ENCODE measurements at places on chromosomes 7 and 10. TPM values are rescaled to one million over a fixed set of nuclear protein-coding genes. Genes with fewer than 3 reads are reported as not detected.

Gene CREB5
- 45.3 TPM for total RNA-seq

Gene LIPK
- total RNA-seq = not detected

Gene PON3
- total RNA-seq = 2.7 TPM

Gene SVOPL
- total RNA-seq = not detected

Gene TRIM4
- 21.2 TPM for total RNA-seq

Gene HMX3
- total RNA-seq = not detected

DNA sequence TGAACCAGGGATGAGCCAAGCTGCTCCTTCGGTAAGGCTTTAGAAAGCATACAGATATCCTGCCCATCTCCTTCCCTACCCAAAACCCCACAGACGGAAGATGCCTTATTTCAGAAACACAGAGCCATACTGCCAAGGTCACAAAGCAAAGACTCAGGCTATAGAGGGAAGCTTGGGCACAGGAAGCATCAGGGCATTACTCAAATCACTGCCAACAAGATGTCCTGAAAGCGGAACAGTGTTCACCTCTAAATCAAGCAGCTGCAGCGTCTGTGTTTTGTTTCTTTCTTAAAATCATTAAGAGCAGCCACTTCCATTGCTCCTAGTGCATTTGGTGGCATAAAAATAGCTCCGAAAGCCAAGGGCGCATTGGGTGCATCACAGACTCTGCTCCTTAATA, 307.3 kb downstream of the SORCS1 start:
- DNase-seq = no peak

DNA sequence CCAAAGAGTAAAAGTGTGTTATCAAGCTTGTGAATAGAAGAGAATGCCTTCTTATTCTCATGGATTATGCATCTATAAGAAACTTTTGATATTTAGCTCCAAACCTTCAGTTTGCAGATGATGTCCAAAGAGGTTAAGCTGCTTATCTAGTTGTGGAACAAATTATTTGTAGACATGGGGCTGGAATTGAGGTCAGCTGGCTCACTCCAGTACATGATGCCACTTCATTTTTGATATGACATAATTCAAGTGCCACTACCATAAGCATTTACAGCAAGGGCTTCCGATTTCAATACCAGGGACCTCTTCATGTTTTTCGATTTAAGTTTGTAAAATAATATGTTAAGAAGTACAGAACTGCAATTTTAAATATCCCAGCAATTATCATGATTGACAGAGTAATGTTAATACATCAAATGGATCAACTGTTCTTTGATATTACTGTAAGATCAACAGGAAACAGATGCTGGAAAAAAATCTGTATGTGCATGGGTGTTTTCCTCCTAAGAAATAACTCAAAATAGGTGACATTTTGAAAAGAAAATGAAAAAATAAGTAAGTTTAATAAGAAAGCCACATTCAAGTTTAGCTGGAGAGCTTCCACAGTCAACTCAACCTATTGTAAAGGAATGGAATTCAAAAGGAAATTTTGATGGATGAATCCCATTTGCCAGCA, 12.7 kb downstream of the FAM3C start:
- no peak for DNase-seq

DNA sequence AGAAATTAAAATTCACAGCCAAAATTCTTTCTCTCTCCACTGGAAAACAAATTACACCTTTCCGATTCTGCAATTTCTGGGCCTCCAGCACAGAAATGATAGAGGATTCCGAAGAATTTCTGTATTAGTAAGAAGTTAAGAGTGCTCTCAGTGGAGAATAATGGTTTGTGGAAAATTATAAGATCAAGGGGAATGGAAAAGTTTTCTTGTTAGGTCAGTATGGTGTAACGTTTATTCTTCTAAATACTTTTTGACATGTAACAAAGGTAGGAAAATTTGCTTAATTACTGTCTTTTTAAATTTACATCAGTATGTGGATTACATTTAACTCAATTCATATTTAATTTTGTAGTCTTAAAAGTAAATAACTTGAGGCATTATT, 288.3 kb upstream of the NFE2L3 start:
- no peak for DNase-seq

DNA sequence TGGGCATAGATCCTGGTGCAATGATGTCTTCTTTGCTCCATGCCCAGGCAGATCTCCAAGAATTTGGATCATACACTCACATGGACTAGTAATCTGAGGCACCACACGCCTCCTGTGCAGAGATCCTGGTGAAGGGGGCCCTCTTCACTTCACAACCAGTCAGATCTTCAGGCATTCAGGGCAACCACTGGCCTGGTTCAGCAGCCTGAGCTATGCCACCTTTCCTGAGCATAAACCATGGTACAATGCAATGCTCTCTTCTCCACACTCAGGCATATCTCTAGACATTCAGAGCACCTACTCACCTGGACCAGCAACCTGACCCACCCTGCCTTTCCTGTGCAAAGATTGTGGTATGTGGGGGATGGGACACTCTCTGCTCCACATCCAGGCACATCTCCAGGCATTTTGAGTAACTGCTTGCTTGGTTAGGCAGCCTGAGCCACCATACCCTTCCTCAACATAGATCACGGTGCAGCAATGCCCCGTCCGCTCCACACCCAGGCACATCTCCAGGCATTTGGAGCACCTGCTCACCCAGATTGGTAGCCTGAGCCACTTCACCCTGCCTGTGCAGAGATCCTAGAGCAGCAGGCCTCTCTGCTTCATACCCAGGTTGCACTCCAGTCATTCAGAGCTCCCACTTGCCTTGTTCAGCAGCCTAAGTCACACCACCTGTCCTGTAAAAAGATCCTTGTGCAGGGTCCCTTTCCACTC, 532.2 kb upstream of the STEAP1 start:
- no peak for DNase-seq

DNA sequence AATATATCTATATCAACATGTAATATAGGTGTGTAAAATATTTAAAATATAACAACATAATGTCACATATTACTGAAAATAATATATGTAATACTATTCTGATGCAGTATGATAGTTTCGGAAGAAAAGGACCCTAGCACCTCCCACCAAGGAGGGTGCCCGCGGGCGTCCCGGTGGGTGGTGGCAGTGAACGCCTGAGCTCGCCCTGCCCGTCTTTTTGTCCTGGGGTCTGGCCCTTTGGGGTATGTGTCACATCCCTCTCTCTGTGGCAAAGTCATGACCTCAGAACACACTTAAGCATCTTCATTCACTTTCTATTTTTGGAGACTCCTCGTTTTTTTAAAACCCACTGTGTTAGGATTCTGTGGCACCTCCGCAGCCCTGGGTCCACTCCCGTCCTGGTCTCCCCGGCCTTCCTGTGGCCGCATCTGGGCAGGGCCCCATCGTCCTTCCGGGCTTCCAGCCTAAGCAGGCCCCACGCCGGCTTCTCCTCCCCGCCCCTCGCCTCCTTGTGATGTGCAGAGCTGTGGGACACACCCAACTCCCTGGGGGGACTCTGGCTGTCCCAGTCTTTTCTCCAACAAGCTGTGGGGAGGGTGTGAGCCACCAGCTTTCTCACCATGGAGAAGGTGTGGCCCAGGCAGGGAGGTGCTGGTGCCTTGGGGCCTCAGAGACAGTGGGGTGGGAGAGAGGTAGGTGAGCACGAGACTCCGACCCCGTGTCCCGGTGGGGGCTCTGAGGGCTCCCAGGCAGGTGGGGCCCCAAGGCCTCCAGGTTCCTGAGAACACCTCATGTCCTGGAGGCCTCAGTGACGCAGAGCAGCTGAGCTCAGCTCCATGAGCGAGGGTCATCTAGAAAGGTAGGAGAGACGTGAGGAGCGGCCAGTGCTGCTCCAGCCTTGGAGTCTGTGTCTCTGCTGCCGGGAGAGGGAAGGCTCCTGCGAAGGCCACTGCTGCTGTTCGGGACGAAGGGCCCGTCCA, 16.5 kb downstream of the PWWP2B start:
- no peak for DNase-seq

DNA sequence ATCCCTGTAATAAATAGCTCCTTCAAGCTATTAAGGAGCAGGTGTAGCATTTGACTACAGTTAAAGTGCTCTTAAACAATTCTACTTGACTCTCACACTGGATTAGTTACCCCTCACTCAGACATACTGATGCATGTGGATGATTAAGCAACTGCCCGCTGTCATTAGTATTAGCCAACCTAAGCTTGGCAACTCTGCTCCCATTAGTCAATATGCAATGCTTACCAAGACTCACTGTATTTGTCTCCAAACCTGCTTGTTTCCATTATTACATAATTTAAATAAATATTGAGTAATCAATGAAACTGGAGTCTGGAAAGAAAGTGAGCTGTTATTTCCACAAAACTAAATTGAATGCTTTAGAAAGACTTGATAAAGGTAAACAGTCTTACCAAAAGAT, 144.0 kb upstream of the ASAH2 start:
- no peak for DNase-seq

GRCh38 chr10:10973310-10973709, 44.4 kb upstream of the CELF2 start:
- no peak for DNase-seq

- no peak for DNase-seq
These were observed 223.0 kb downstream of the ZNF248 start for GRCh38 chr10:37634351-37634880.

DNA sequence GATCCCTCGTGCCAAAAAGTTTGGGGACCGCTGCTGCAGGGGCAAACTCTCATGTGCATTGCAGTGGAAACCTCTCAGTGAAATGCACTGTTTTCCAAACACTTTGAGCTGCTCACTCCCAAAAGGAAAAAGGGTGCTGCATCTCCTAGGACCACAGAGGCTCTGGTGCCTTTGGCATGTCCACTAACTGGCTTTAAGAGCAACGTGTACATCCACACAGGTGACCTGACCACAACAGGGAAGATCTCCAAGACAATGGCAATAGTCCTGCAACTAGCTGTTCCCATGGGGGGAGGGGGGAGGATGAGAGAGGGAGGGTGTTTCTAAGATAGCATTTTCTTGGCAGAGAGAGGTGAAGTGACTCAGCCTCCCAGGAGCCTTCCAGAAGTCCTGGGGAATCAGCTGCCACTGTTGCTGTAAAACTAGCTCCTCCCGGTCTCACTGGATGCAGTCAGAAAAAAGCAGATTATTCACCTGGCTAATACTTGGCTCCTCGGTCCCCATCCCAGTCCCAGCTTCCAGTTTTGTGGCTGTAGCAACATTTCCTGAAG, 181.7 kb downstream of the HECW1 start:
- DNase-seq = peak; percentile 53

GRCh38 chr7:34026481-34027190, 121.3 kb downstream of the BMPER start:
- no peak for DNase-seq

DNA sequence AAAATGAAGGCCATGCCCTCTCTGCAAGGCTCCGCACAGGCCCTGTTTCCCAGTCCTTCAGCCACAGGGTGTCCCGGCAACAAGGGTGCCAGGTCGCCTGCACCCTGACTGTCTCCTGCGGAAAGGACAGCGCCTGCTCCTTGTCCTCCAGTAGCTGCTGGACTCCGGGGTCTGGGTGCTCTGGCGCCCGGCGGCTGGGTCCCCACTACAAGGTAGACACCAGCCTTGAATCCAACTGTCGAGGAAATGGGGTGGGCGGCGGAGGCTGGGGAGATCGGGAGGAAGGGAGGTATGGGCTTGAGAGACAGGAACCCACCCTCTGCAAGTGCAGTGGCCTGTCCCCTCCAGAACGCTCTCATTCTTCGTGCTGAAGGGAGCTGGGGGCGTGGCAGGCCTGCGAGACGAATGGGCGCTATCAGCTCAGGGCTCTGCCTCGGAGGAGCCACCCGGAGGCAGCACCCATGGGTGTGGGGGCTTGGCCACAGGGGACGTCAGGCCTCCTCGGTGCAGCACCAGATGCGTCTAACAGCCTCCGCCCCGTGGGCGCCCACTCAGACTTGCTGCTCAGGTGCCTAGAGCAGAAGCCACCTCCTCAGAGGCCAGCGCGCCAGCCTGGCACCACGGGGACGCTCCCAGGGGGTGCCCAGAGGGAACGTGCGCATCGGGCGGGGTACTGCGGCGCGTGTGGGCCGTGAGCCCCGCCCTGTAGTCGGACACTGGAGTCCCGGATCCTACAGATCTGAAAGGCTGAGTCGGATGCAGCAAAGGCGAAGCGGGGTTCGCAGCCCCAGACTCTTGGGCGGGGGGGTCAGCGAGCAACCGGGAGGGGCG, 15.6 kb downstream of the ADAM8 start:
- no peak for DNase-seq

DNA sequence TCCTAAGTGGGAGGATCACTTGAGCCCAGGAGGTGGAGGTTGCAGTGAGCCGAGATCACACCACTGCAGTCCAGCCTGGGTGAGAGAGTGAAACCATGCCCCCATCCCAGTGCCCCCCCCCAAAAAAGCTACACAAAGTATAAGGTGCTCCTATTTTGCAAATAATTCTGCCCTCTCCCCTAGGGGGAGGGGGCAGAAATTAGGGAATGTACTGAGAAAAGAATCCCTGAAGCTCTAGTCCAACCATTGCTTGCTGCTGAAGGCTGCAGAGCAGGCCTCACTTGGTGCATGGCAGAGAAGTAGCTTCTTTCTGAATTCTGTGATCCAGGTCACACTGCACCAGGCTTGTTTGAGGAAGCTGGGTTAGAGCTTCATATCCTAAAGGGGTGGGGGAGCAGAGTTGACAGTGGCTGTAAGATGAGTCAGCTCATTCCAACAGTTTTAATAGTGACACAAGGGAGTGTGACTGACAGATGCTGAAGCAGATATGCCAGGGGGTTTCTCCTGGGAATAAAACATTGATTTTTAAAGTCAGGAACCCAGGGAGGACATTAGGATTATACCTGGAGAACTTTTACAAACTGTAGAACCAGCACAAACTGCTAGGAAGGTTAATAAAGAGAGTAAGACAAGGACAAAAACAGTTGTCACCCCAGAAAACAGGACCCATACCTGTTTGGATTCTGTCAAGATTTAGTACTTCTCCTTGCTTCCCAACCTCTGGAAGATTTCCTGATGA, 32.8 kb upstream of the STRIP2 start:
- no peak for DNase-seq

- DNase-seq = peak; percentile 60
These were observed 9.6 kb downstream of the FGF8 start for GRCh38 chr10:101766306-101766705.

- DNase-seq = no peak
These were observed 186.7 kb upstream of the HGF start for GRCh38 chr7:81956520-81956919.

- DNase-seq = no peak
These were observed 1094.4 kb downstream of the NRG3 start for GRCh38 chr10:82969405-82969804.

GRCh38 chr10:30114401-30114800, 55.0 kb upstream of the JCAD start:
- DNase-seq = no peak

- no peak for DNase-seq
These were observed 77.3 kb upstream of the TCF7L2 start for GRCh38 chr10:112872728-112873127.

- DNase-seq = no peak
These were observed 50.5 kb upstream of the MRLN start for GRCh38 chr10:59803714-59804113.
